Activated T-helper 1 cell treated with anti-CD3 and anti-CD28 coated beads, Interleukin-12 subunit alpha, Interleukin-12 subunit beta, Interleukin-2, Interleukin-4 antibody, amounts not matched to agents 30 ng/mL and 10 ng/mL and 1 ng/mL, durations not matched to agents 14 hours and 24 hours and 36 hours (primary cell): ENCODE measurements at places on chromosomes 16 and 17. TPM values are rescaled to one million over a fixed set of nuclear protein-coding genes. Genes with fewer than 3 reads are reported as not detected.
A peak's percentile ranks its signal among the peaks of the same experiment; 100 is the strongest.

- no peak overlapping the region for H3K27ac ChIP-seq
- DNase-seq: no peak
- H3K36me3 ChIP-seq: no peaks in the 10 kb centered on the region
- H3K4me3 ChIP-seq: no peak overlapping the region
These were observed 355.4 kb upstream of the ZFHX3 start for GRCh38 chr16:73403291-73403690.

DNA sequence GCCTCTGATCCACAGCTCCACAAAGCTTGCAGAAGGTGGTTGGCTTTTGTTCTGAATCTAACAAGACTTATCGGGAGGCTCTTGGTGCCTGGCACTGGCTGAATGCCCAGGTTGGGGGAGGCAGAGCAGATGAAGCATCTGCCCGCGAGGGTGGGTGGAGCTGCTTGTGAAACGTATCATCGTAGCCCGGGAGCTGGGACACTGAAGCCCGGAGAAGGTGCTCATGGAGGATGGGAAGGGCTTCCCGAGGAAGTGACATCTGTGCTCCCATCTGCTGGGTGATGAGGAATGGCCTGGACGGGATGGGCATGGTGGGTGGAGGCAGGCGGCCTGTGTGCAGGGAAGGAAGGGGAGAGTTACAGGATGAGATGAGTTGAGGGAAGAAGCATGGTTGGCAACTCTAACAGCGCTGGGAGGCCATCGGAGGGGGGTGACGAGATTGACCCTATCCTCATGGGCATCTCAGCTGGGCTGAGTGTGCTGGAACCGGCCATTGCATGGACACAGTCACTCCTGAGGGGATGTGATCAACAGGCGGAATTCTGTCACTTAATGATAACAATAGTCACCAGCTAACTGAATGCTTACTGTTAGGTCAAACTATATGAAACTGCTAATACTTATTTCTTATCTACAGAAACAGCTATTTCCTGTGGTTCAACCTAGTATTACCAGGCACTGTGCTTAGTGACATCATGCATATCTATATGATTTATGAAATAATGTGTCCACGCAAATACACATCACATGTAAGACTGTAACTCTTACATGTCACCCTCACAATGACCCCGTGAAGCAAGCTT, 102.7 kb downstream of the ABCC6 start:
- no peak overlapping the region for H3K4me3 ChIP-seq
- H3K27me3 ChIP-seq: no peaks in the 10 kb centered on the region
- DNase-seq: no peak
- H3K4me1 ChIP-seq: peaks cover 4% of the 10 kb centered on the region
- no peak overlapping the region for H3K27ac ChIP-seq

The PRSS22 gene
- total RNA-seq: not detected in 2 replicates

The ABCC3 gene
- total RNA-seq: not detected in 2 replicates

DNA sequence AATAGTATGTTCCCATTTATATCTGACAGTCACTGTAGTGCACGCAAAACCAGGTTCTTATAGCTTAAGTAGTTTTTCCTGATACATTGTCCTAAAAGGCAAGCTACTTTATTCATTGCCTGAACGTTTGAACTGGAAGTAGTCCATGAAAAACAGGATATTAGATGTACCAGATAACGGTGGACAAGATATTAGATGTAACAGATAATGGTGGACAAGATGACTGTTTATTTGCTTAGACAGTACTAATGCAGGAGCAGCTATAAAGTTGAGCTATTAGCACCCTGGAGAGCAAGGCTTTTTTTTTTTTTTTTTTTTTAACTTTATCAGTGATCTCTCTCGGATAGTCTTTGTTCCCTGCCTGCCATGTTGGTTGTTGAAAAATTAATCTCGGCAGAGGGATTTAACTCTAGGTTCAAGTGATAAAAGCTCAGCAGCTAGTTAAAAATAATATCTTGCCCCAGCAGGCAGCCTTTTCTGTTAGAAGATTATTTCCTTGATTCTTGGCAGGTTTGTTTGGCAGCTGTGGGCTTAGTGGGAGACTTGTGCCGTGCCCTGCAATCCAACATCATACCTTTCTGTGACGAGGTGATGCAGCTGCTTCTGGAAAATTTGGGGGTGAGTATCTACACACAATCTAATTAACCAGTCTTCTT, 17.3 kb upstream of the TBKBP1 start:
- H3K36me3 ChIP-seq: peaks cover 69% of the 10 kb centered on the region
- no peak for DNase-seq

The TMEM235 gene
- not detected in 2 replicates for total RNA-seq

The VAT1L gene
- total RNA-seq: not detected in 2 replicates

DNA sequence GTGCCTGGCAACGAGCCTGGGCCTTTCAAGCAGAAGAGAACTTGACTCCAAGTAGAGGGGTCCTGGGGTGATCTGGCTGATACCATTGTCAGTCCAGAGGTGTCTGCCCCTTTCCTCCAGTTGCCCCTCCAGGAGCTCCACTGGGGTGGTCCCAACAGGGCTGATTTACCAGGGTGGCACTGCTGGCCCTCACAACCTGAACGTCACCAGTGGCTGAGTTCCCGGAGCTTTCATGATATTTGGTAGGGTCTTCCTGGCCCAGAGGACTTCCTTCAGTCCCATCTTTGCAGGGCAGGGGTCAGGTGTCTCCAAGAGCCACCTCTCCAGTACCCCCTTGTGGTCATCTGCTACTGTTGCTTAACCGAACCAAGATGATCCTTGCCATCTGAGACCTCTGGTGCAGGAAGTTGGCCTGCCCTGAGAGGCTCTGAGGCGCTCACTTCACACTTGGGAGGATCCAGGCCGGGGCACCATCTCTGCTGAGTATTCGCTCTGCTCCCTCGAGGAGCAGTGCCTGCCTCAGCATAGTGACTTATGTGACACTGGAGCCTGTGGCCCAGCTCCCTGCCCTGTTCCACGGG, 3.5 kb downstream of the LIMD2 start:
- H3K27me3 ChIP-seq: no peaks in the 10 kb centered on the region
- peaks cover 42% of the 10 kb centered on the region for H3K4me1 ChIP-seq
- H3K27ac ChIP-seq: peak overlapping the region; percentile 96

The TERB1 gene
- total RNA-seq: 0.29 TPM in 1 of 2 replicates, not detected in the other

The HOXB1 gene
- total RNA-seq: not detected in 2 replicates

The TEX14 gene
- 0.13 and 0.17 TPM in 2 replicates for total RNA-seq

- peaks cover 13% of the 10 kb centered on the region for H3K27me3 ChIP-seq
- peaks cover 2% of the 10 kb centered on the region for H3K36me3 ChIP-seq
- H3K4me1 ChIP-seq: peaks cover 9% of the 10 kb centered on the region
- DNase-seq: no peak
These were observed 46.9 kb downstream of the TK2 start for GRCh38 chr16:66503030-66503429.

DNA sequence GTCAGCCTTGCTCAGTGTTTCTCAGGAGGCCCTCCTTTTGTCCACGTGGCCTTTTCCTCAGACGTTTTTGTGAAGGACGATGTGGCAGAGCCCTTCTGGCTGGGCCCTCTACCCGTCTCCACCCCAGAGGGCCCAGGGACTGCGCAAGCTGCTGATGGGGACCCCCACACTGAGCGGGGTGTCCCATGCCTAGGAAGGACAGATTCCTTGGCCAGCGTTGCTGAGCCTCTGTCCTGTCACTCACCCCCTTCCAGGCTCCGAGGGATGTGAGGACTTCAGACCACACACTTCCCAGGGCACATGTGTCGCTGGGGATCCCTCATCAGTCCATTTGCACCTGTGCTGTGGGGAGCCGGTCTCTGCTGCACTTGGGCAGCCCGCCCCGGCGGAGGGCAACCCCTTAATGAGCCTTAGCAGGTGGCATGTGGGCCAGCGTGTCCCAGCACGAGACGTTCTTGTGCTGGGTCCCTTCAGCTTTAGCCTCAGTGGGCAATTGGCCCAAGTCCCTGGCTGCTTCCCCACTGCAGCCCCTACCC, 48.3 kb downstream of the NT5M start:
- H3K27ac ChIP-seq: no peak overlapping the region
- no peaks in the 10 kb centered on the region for H3K36me3 ChIP-seq
- DNase-seq: no peak
- H3K27me3 ChIP-seq: no peaks in the 10 kb centered on the region
- H3K4me3 ChIP-seq: no peak overlapping the region

DNA sequence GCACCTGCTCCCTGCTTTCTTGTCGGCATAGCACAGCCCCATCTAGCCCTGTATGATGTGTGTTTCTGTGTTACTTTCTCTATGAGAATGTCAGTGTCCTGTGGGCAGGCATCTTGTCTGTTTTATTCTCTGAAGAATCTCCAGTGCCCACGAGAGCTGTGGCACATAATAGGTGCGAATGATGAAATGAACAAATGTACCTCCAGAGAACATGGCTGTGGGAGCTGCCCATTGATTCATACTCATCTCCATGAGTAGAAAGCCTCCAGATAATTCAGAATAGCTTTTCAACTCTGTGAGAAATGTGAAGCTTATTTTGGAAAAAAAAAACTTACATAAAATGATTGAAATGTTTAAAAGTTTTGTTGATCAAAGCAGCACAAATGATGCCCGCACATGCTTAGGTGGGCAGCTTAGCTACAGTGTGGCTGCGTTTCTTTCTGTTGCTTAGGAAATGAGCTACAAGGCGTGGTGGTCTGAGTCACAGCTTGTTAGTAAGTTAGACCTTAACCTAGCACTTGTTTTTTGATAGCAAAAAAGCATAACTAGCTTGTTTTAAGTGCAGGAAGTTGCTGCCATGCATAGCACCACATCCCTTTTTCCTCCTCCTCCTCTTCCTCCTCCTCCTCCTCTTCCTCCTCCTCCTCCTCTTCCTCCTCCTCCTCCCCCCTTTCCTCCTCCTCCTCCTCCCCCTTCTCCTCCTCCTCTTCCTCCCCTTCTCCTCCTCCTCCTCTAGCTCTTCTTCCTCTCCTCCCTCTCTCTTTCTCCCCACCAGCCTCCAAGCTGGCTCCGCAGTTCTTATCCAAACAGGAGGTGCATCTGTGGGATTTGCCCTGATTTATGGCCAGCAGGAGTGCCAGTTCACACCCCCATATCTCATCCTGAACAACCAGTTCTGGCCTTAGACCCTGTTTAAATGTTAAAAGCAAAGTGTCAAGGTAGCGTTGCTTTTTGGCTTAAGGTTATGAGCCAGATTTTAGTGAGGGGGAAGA, 221.5 kb downstream of the IRF8 start:
- no peak overlapping the region for H3K27ac ChIP-seq
- no peaks in the 10 kb centered on the region for H3K4me1 ChIP-seq
- H3K4me3 ChIP-seq: no peak overlapping the region
- no peak for DNase-seq

GRCh38 chr16:53094013-53094630, 39.3 kb downstream of the CHD9 start:
- H3K4me1 ChIP-seq: peaks cover 49% of the 10 kb centered on the region
- no peak overlapping the region for H3K4me3 ChIP-seq
- peak; percentile 2 for DNase-seq
- H3K27me3 ChIP-seq: no peaks in the 10 kb centered on the region

DNA sequence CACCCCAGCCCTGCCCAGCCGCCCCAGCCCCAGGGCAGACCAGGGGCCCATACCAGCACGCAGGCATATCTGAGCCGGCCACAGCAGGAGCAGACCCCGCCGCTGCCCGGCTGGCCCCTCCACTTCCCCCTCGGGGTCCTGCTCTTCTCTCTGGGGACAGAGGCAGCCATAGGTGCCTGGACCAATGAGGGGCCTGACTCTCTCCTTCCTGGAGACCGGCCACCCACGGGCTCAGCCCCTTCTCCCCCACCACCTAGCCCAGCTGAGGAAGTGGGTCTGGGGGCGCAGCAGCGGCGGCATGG, 3.8 kb downstream of the TMC6 start:
- no peaks in the 10 kb centered on the region for H3K27me3 ChIP-seq
- H3K36me3 ChIP-seq: peaks cover 39% of the 10 kb centered on the region
- no peak overlapping the region for H3K27ac ChIP-seq
- peaks cover 57% of the 10 kb centered on the region for H3K4me1 ChIP-seq
- H3K4me3 ChIP-seq: peak overlapping the region; percentile 90

- no peak for DNase-seq
- H3K36me3 ChIP-seq: peaks cover 2% of the 10 kb centered on the region
- H3K4me3 ChIP-seq: no peak overlapping the region
These were observed 2.3 kb downstream of the ARSG start for GRCh38 chr17:68293490-68294195.

DNA sequence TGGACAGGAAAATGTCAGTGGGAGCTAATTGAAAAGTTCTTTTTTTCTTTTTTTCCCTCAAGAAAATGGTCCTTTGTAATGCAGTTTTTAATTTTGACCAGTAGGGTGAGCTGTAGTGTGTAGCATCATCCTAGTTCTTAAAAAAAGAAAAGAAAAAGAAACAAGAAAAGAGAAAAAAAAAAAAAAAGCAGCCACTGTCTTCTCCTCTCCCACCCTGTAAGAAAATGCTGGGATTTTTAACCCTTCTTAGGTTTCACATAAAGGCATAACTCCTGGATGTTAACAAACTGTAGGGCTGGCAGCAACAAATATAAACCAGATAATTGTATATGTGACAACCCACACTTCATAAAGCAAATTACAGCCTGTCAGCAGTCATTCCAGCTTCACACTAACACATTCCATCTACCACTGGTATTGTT, 78.1 kb downstream of the SKAP1 start:
- DNase-seq: no peak

DNA sequence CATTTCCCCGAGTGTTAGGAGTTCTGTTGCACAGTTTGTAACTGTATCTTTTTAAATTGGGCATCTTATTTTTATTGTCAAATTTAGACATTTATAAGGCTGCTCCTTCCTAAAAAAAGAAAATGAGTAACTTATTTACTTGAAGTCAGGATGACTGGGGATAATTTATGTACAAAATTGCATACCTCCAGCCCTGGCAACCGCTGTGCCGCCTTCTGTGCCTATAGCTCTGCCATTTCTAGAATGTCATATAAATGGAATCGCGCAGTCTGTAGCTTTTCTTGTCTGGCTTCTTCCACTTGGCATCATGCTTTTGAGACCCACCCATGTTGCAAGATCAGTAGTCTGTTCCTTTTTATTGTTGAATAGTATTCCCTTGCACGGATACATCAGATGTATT, 29.0 kb upstream of the GAA start:
- H3K27ac ChIP-seq: no peak overlapping the region
- DNase-seq: no peak
- H3K27me3 ChIP-seq: peaks cover under 1% of the 10 kb centered on the region
- no peak overlapping the region for H3K4me3 ChIP-seq
- H3K4me1 ChIP-seq: no peaks in the 10 kb centered on the region

The SPSB3 gene
- 30.3 and 30.8 TPM in 2 replicates for total RNA-seq
